Activated T-helper 2 cell treated with anti-CD3 and anti-CD28 coated beads, Interferon-gamma antibody, Interleukin-2, Interleukin-4, amounts not matched to agents 10 μg/mL and 5 μg/mL and 100 μg/mL, durations not matched to agents 14 hours and 24 hours and 36 hours (primary cell): ENCODE measurements at places on chromosomes 12 and 14. TPM values are rescaled to one million over a fixed set of nuclear protein-coding genes. Genes with fewer than 3 reads are reported as not detected.

The PLEKHG7 gene
- not detected in 2 replicates for total RNA-seq

The DAO gene
- total RNA-seq, result not detected in 2 replicates

The TRHDE gene
- total RNA-seq, result not detected in 2 replicates

The ZNF219 gene
- 9.4 and 11.0 TPM in 2 replicates for total RNA-seq

The KRT77 gene
- not detected in 2 replicates for total RNA-seq

The SYNE2 gene
- 15.2 and 16.1 TPM in 2 replicates for total RNA-seq

The DTX1 gene
- total RNA-seq, result 0.16 TPM in 1 of 2 replicates, not detected in the other

The KRT79 gene
- not detected in 2 replicates for total RNA-seq

The VPS33A gene
- total RNA-seq, result 25.3 and 26.8 TPM in 2 replicates

The AQP2 gene
- total RNA-seq, result not detected in 2 replicates

The AKAP3 gene
- 0.55 and 0.71 TPM in 2 replicates for total RNA-seq

- no peak overlapping the region for H3K27ac ChIP-seq
- H3K4me1 ChIP-seq, result no peaks in the 10 kb centered on the region
- H3K4me3 ChIP-seq, result no peak overlapping the region
Observed at GRCh38 chr14:61875483-61875882, 113.3 kb downstream of the SNAPC1 start.

DNA sequence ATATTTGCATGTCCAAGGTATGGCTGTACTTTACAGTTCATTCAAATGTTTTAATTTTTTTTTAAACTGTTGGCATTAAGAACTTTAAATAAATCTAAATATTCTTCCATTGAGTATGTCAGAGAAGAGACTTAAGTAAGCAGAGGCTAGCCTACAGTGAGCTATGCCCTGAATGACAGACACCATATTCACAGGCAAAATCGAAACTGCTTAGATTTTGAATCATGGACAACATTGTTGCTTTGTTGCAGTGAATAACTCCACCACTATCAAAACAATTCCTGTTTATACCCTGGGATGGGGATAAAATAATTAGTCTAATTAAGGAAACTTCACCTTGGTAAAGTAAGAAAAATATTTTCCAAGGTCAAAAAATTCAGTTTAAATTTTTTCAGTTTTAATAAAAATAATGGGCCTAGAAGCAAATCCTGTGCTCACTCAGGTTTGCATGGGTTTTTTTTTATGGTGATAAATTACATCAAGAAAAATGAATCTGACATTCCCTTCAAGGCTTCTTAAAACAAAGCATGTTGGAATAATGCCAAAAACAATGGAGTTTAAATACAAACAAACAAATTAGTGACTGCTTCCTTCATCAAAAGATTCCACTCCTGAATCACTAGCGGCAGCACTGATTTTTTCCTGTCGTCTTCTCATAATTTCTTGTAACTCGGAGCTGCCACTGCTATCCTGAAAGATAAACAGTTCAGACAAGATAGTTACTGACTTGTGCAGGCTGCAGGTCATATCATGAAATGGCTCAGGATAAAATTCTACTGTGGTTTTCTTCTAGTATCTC lies 168.2 kb downstream of the EPS8 start:
- no peaks in the 10 kb centered on the region for H3K36me3 ChIP-seq
- no peaks in the 10 kb centered on the region for H3K4me1 ChIP-seq
- no peak for DNase-seq
- no peak overlapping the region for H3K27ac ChIP-seq
- peaks cover 1% of the 10 kb centered on the region for H3K27me3 ChIP-seq

DNA sequence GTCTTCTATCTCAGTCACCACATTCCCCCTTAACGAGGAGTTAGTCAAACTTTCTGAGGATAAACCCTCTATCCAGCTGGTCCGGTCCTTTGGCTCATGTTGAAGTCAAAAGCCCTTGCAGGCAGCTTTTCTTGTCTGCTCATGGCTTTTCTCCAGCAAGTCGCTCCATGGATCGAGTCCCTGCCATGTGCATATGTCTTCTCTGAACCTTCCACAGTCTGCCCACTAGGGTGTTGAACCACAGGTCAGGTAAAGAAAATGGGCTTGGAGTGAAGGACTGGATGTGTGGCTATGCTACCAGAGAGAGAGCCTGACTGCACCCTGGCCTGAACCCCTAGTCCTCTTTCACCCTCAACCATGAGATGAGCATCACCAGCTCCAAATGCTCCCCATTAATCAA lies 22.8 kb downstream of the C14orf132 start:
- H3K4me3 ChIP-seq, result no peak overlapping the region
- H3K36me3 ChIP-seq, result no peaks in the 10 kb centered on the region
- no peak overlapping the region for H3K27ac ChIP-seq
- DNase-seq, result no peak
- H3K27me3 ChIP-seq, result peaks cover 3% of the 10 kb centered on the region

DNA sequence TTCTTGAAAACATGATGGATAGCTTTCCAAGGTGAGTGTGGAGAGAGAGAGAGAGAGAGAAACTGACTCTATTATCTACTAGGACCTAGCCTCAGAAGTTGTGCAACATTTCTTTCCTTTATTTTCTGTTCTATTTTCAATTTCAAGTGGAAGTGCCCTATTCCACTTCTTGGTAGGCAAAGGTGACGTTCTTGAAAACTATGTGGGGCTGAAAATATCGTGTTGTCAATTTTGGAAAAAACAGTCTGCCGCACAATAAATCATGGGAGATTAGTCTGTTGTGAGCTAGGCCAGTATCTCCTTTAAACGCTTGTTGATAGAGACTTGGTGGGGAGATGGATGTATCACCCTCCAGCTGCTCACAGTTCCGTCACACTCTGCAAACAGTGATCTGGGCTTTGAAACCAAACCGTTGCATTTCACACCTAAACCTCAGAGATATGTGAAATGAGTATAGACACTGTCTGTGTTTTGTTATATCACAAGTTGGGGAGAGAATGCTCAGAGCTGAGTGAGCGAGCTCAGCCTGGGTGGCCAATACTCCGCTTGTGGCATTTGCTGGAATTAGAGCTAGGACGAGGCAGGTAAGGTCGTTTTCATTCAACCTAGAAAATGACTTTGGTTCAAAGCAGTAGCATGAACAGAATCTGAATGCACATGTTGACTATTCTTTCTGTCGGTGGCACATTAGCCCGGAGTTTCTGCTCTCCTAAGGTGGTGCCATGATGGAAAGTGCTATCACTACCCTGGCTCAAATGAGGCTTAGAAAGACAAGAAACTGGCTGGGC lies 75.1 kb upstream of the ST8SIA1 start:
- H3K4me3 ChIP-seq, result no peak overlapping the region
- H3K36me3 ChIP-seq, result no peaks in the 10 kb centered on the region
- DNase-seq, result peak; percentile 18
- no peaks in the 10 kb centered on the region for H3K27me3 ChIP-seq
- H3K4me1 ChIP-seq, result peaks cover 13% of the 10 kb centered on the region
- no peak overlapping the region for H3K27ac ChIP-seq

GRCh38 chr14:70121521-70121920 lies 67.2 kb downstream of the SLC8A3 start:
- H3K27me3 ChIP-seq, result peaks cover 5% of the 10 kb centered on the region
- H3K27ac ChIP-seq, result no peak overlapping the region
- H3K4me3 ChIP-seq, result no peak overlapping the region
- H3K36me3 ChIP-seq, result no peaks in the 10 kb centered on the region

DNA sequence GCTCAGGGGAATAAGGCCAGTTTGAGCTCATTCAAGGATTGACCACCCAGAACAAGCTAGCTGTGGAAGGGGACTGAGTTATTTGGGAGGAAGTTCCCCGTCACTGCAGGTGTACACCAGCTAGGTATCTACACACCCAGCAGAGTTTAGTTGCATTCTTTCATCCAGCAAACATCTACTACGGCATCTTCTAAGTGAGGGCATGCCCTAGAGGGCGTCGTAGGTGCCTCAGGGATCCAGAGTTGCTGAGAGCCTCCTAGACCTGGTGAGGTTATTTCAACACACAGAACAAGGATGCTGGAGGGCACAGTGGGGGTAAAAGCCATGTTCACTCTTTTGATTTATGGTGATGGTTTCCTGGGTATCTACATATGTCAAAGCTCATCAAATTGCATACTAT lies 149.6 kb downstream of the KSR2 start:
- H3K4me3 ChIP-seq, result no peak overlapping the region
- no peak for DNase-seq
- no peak overlapping the region for H3K27ac ChIP-seq
- no peaks in the 10 kb centered on the region for H3K4me1 ChIP-seq
- H3K27me3 ChIP-seq, result no peaks in the 10 kb centered on the region

- H3K36me3 ChIP-seq, result peaks cover 27% of the 10 kb centered on the region
- no peaks in the 10 kb centered on the region for H3K27me3 ChIP-seq
- DNase-seq, result no peak
- peaks cover 12% of the 10 kb centered on the region for H3K4me1 ChIP-seq
Observed at GRCh38 chr14:64227856-64228255, 66.3 kb downstream of the ESR2 start.

GRCh38 chr14:102323102-102323501 lies 3.6 kb downstream of the ZNF839 start:
- no peak overlapping the region for H3K27ac ChIP-seq
- no peak for DNase-seq
- peaks cover 29% of the 10 kb centered on the region for H3K4me1 ChIP-seq
- peaks cover 7% of the 10 kb centered on the region for H3K36me3 ChIP-seq

DNA sequence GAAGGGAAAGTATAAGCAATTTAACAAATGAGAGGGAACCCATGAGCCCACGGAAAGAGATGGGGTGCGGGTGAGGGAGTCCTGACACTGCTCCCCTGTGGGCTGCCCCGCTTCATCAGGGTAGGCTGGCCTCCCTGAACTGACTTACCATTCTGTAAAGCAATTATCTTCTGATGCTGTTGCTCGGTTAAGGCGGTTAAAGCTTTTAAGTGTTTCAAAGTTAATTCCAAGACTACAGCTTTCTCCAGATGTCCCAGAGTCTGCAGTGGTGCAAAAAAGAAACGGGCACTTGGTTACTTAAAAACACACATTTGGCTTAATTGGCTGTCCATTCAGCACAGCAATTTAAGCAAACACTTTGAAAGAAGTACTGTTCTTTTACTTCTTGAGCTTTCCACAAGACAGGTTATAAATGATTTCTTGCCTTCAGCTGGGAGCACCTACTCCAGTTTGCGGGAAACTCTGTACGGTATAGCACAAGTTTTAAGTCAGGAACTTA lies 1.3 kb downstream of the BHLHE41 start:
- H3K4me1 ChIP-seq, result peaks cover 26% of the 10 kb centered on the region
- peak overlapping the region; percentile 67 for H3K4me3 ChIP-seq
- no peak overlapping the region for H3K27ac ChIP-seq
- no peaks in the 10 kb centered on the region for H3K36me3 ChIP-seq

DNA sequence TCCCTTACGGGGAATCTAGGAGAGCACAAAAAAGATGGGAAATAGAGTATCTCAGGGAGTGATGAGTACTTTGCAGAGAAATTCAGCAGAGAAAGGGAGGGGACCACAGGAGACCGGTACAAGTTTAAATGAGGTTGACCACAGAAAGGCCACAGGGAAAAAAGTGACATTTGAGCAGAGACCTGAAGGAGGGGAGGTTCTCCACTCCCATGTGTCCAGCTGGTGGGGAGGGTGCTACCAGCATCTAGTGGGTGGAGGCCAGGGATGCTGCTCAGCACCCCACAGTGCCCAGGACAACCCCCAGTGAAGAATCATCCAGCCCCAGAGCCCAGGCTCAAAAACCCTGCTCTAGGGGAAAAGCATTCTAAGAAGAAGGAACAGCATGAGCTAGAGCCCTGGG lies 34.6 kb downstream of the TESC start:
- DNase-seq, result no peak
- H3K4me3 ChIP-seq, result no peak overlapping the region
- no peaks in the 10 kb centered on the region for H3K27me3 ChIP-seq
- peaks cover 41% of the 10 kb centered on the region for H3K4me1 ChIP-seq
- H3K36me3 ChIP-seq, result peaks cover 4% of the 10 kb centered on the region

DNA sequence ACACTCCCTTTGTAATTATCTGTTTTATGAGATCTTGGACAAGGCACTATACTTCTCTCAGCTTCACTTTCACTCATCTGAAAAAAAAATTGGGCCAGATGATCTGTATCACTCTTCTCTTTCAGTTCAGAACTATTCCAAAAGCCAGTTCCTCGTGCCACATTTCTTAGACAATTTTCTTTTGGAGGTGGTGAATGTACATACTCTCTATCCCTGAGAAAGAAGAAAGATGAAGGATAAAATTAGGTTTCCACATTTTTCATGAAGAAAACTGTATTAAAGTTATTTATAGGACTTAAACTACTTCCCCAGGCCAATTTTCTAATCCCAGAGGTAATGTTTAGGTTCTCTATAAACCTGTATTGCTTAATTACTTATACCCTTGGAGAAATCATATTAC lies 171.6 kb downstream of the SLC6A15 start:
- no peaks in the 10 kb centered on the region for H3K27me3 ChIP-seq
- H3K4me1 ChIP-seq, result no peaks in the 10 kb centered on the region
- no peak overlapping the region for H3K27ac ChIP-seq
- no peak for DNase-seq
- no peaks in the 10 kb centered on the region for H3K36me3 ChIP-seq

- H3K27me3 ChIP-seq, result peaks cover 3% of the 10 kb centered on the region
- no peak overlapping the region for H3K27ac ChIP-seq
- no peak for DNase-seq
- H3K36me3 ChIP-seq, result no peaks in the 10 kb centered on the region
Observed at GRCh38 chr12:21992823-21993222, 51.6 kb upstream of the ABCC9 start.

DNA sequence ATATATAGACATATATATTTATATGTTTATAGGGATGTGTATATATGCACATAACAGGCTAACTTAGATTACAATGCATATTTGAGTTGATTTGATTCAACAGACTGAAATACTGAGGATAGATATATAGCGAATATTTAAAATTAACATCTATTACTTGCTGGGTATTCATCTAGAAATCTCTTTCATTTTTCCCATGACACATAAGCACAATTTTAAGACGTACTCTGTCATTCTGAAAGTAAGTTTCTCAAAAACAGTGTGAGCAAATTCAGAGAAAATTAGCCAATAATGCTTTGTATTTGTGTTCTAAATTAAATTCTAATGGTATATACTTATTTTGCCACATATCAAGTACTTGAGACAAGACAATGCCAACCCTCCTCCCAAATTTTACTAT lies 907.5 kb upstream of the MDGA2 start:
- no peaks in the 10 kb centered on the region for H3K4me1 ChIP-seq
- no peak overlapping the region for H3K4me3 ChIP-seq
- H3K36me3 ChIP-seq, result no peaks in the 10 kb centered on the region
- no peaks in the 10 kb centered on the region for H3K27me3 ChIP-seq
- DNase-seq, result no peak

DNA sequence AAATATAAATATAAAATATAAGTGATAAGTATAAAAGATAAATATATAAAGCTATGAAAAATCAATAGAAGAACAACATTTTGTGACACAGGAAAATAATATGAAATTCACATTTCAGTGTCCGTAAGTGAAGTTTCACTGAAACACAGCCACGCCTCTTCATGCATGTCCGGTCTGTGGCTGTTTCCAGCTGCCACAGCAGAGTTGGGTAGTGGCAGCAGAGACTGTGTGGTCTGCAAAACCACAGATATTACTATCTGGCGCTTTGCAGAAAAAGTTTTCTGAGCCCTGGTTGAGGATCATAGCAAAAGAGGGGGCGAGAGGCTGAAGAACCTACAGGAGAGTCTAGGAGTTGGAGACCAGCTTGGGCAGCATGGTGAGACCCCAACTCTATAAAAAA lies 780 bp downstream of the SERPINA4 start:
- no peaks in the 10 kb centered on the region for H3K4me1 ChIP-seq
- no peak for DNase-seq
- no peaks in the 10 kb centered on the region for H3K36me3 ChIP-seq
- no peak overlapping the region for H3K4me3 ChIP-seq
- no peaks in the 10 kb centered on the region for H3K27me3 ChIP-seq
- H3K27ac ChIP-seq, result no peak overlapping the region
